NCI-H2029 (cell line): ENCODE measurements at places on chromosomes 11 and 22.

GRCh38 chr11:65014726-65015227, 817 bp downstream of the ARL2 start:
- no peak for DNase-seq

- no peak for DNase-seq
These were observed 18.0 kb downstream of the TENM4 start for GRCh38 chr11:79422866-79423265.

- no peak for DNase-seq
These were observed 447.5 kb upstream of the KIRREL3 start for GRCh38 chr11:127448101-127448500.

- no peak for DNase-seq
These were observed 362.4 kb downstream of the TENM4 start for GRCh38 chr11:79078456-79078855.

- no peak for DNase-seq
These were observed 70.8 kb downstream of the RAB38 start for GRCh38 chr11:88104408-88104807.

DNA sequence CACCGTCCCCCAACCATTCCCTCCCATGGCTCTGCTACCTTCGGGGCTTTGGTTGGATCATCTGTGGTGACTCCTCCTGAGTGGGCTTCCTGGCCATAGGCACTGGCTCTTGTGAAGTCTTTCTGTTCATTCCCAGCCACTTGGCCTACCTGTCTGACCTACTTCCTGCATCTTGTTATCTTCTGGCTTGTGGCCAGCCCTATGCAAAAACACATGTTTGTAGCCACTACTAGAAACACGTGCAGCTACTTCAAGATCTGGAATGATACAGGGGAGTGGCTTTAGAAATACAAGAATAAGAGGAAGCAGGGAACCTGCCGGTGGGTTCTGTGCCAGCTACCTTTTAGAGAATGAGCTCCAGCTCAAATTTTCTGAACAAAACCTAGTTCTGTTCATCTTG, 20.9 kb downstream of the RCOR2 start:
- DNase-seq = peak; percentile 71

DNA sequence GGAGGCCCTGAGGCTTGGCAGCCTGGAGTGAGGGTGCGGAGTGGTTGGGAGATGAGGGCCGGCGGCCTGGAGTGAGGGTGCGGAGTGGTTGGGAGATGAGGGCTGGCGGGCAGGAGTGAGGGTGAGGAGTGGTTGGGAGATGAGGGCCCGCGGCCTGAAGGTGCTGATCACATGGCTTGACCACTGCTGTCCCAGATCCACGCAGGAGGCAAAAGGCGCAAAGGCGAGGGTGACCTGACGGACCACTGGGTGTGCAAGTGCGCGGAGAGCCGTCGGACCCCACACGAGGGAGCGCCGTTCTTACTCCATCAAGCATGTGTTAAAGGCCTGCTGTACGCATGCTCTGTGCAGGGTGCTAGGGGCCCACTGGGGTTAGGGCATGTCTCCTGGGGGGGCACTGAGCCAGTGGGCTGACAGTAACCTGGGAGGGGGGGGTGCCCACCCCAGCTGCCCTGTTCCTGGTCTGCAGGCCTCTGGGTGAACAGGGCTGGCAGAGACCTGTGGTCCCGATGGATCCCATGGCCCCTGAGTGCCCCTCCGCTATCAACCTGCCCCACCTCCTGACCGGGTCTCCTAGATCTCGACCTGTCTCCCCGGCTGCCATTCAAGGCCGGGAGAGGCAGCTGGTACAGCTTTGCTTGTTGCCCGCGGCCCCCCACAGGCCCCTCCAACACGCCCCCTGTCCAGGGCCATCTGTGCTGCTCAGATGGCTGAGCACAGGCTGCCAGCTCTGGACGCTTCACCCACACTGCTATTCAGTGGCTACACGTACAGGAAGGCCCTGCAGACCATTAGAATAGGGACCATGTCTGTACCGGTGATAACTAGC, 21.1 kb downstream of the MRGPRD start:
- no peak for DNase-seq

DNA sequence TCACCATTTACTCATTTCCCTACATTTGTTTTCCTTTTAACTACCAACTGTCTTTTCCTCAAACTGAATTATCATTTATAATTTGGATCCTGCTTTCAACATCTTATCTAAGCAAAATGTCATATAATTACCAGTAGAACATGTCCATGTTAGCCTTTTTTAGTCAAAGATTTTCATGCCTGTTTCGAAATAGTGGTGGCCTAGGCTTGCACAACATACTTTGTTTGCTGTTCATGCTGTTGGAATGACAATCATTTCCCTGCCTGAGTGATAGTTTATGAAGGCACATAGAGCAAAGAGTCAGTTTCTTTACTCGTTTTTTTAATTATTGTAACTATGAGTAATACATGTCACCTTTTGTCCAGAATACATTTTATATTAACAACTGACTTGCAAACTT, 144.3 kb upstream of the ANO3 start:
- DNase-seq = no peak

DNA sequence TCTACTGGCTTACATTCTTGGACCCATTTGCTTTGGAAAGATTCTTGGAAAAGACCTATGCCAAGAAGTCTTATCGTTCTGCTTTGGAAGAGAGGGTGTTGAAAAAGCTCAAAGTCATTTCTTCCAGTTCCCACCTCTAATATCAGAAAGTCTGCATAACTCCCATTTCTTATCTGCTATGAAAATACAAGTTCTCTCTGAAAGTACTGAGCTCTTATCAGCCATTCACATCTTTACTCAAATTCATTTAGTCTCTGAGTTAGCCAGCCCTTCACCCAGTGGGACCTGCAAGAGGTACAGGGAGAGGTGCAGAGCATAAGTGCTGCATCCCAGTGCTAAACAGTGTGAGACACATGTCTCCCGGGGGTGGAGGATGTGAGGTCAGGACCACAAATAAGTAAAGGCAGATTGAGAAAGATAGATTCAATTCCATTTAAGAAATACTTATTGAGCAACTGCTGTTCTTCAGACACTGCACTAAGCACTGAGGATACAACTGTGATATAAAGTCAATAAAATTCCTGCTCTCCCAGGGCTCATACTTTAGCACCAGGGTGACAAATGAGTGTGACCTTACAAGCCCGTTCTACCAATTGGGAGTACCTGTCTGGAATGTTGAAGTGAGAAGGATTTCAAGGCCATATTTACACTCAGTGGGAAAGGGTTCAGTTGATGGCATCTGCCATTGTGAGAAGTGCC, 76.7 kb downstream of the PISD start:
- no peak for DNase-seq

DNA sequence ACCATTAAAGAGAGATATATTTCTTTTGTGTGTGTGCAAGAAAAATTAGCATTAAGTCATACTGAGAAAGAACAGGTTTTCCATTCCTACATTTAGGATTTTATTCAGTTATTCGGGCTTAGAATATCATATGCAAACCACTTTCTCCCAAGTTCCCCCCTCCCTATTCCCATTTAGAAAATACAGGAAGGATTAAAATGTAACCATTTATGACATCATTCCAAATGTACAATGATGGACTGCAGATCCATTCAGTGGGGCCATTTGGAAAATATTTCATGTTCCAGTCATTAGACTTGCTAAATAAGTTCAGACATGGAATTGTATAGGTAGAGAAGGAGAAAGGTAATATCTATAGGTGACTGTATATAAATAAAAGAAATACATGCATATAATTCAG, 228.6 kb upstream of the MPPED2 start:
- no peak for DNase-seq

DNA sequence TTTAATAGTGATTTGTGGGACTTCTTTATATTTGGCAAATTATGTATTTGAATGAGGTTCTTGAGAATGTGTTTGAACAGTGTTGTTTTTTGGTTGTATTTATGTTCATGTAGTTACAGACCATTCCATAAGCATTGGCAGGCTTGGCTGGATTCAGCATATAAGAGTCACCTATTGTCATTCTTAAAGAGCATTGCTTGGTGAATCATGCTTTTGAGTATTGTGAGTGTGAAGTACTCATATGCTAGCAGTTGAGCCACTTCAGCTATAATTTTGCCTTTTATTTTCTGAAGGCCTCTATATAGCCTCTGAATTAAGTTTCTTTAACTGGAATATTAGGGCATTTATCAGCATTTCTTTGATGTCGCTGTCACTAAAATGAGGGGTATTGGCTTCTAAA, 110.0 kb upstream of the GAL start:
- DNase-seq = peak; percentile 30

GRCh38 chr11:117849781-117850414, 25.4 kb upstream of the FXYD2 start:
- no peak for DNase-seq

DNA sequence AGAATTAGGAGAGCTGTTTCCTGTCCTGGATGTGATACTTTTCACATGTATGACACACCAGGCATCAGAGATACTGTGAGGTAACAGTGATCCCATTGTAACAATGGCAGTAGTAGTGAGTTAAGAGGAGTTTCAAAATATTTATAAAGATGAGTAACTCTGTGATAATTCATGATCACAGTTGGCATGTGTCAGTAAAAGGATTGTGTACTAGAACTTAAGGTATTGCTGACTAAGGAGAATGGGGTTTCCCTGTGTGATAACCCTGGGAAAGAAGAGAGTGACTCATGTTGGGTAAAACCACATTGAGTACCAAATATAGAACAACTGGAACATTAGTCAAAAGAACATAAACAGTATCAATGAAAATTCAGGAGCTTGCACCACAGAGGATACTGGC, 22.9 kb upstream of the SLC5A1 start:
- DNase-seq = no peak

DNA sequence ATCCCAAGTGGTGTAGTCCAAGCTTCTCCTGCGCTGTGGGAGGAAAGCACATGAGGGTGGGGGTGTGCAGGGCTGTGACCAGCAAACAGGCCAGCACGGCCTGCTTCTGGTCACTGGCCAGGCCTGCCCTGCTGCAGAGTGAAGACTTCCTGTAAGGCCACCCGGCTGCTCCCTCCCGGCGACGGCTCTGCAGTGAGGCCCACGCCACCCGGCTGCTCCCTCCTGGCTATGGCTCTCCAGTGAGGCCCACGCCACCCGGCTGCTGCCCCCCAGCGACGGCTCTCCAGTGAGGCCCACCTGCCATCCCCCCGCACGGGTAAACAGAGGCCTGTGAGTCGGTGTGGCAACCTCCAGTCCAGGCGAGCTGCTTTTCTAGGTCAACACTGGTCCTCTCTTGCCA, 31.4 kb upstream of the BRSK2 start:
- no peak for DNase-seq

- no peak for DNase-seq
These were observed 40.0 kb upstream of the PTH start for GRCh38 chr11:13535819-13536218.

GRCh38 chr11:104327861-104328511, 164.0 kb upstream of the PDGFD start:
- DNase-seq = no peak

- no peak for DNase-seq
These were observed 46.6 kb downstream of the RDX start for GRCh38 chr11:110249766-110250165.

DNA sequence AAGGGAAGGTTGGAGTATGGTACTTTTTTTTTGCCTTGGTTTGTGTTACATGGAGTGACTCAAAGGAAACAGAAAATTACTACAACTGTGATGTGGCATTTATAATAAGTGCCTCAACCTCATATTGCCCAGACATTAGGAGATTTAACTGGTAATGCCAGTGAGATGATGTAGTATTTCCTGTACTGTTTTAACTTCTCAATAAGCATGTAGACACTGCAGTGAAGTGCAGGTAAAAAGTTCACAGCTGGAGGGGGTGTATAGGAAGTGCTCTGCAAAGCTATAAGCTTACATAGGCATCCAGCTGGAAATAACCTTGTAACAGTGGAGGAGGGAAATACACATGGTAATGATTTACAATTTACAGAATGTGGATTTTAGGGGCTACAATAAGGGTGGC, 138.2 kb upstream of the MTMR2 start:
- DNase-seq = no peak

- DNase-seq = no peak
These were observed 28.9 kb downstream of the NAP1L4 start for GRCh38 chr11:2963112-2963754.

- no peak for DNase-seq
These were observed 50.4 kb downstream of the DBX1 start for GRCh38 chr11:20109731-20110445.

DNA sequence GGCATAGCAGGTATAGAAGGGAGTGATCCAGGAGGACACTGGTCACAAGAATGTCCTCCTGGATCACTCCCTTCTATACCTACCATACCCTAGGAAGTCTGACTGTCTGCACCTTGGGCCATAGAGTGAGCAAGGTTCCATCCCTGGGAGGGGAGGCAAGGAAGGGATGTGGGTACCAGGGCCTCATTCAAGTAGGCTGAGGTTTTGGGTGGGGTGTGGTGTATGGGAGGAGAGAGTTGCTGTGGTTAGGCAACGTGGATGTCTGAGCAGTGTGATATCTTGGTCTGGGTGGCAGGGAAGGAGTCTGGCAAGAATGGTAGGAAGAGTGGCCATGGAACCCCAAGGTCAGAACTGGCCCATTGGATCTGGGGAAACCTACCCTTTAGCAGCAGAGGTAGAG, 13.2 kb downstream of the PPFIBP2 start:
- DNase-seq = no peak

DNA sequence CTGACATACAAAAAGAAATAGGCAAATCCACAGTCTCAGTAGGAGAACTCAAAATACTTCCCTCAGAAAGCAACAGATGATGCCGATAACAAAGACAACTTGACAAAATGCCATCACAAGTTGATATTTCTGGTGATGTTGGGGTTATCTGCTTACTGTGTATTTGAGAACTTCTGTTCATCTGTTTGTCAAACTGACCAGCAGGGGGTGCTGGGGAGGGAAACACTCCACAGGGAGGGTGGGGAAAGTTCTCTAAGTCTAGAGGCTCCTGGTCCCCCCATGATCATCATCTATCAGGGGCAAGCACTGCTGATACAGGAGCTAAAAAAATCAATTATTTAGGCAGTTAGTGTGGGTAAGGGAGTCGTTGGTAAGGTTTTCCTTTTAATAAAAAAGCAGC, 19.2 kb downstream of the GLYATL1 start:
- DNase-seq = no peak

DNA sequence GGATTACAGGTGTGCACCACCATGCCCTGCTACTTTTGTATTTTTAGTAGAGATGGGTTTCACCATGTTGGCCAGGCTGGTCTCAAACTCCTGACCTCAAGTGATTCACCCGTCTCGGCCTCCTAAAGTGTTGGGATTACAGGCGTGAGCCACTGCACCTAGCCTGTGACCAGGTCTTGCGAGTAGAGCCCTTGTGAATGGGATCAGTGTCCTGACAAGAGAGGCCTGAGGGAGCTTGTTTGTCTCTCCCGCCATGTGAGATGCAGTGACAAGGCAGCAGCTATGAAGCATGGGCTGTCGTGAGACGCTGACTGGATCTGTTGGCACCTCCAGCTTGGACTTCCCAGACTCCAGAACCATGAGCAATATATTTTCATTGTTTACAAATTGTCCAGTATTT, 69.3 kb downstream of the LRRC32 start:
- no peak for DNase-seq
